Sciatic nerve (tissue), 2 donors: ENCODE measurements at places on chromosomes 16 and 17.

- peak; percentile 75 for DNase-seq
Measured at GRCh38 chr16:8173111-8173644, 417.1 kb downstream of the TMEM114 start.

DNA sequence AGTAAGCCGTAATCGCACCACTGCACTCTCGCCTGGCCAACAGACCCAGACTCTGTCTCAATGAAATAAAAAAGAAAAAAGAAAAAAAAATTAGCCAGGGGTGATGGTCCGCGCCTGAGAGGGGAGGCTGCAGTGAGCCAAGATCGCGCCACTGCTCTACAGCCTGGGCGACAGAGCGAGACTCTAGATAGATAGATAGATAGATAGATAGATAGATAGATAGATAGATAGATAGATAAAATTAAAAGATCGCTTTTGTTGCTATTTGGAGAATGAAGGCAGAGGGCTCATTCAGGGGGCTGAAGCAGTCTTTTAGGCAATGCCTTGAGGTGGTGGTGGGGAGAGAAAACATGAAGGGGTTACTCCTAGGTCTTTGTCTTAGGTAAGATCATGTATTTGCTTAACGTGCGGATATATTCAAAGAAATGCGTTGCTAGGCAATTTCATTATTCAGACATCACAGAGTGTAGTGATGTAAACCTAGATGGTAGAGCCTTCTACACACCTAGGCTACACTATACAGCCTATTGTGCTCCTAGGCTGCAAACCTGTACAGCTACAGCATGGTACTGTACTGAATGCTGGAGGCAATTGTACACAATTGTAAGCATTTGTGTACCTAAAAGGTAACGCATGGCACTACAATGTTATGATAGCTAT lies 4.3 kb upstream of the HES7 start:
- no peak for DNase-seq

- DNase-seq = no peak
Measured at GRCh38 chr17:32664936-32665583, 178.3 kb downstream of the CDK5R1 start.

DNA sequence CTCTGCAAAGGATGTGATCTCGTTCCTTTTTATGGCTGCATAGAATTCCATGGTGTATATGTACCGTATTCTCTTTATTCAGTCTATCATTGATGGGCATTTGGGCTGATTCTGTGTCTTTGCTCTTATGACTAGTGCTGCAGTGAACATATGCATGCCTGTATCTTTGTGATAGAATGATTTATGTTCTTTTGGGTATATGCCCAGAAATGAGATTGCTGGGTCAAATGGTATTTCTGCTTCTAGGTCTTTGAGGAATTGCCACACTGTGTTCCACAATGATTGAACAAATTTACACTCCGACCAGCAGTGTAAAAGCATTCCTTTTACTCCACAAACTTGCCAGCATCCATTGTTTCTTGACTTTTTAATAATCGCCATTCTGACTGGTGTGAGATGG lies 60.2 kb upstream of the ADORA2B start:
- DNase-seq = no peak

GRCh38 chr16:65950211-65950610 lies 416.3 kb upstream of the CDH5 start:
- no peak for DNase-seq

GRCh38 chr17:27793168-27793905 lies 7.0 kb downstream of the NOS2 start:
- no peak for DNase-seq

DNA sequence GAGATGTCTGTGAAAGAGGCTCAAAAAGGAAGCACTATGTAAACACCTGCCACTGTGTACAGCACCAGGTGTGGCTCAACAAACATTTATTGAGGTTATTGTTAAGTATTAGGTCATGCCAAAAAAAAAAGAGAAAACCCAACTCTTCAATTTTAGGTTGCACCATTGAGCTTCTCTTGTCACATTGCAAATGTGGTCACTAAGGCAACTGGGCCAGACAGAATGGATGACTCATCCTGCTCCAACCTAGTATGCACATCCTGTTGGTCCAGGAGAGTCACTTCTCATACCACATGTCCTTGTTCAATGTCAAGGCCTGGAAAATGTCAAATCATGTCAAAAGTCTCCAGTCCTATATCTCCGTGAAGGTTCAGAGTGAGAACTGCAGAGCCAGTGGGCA lies 25.0 kb downstream of the HOXB1 start:
- no peak for DNase-seq

DNA sequence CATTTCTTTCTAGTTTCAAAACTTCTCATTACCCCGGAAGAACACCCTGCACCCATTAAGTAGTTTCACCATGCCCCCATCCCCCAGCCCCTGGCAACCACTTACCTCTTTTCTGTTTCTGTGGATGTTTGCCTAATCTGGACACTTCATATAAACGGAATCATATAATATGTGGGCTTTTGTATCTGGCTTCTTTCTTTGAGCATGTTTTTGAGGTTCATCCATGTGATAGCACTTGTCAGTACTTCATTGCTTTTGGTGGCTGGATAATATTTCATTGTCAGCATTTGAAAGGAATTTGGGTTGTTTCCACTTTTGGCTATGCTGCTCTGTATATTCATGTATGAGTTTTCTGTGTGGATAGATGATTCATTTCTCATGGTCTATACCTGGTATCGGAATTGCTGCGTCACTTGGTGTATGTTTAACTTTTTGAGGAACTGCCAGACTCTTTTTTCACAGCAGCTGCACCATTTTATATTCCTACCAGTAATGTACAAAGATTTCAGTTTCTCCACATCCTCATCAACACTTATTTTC lies 30.0 kb upstream of the SLC5A10 start:
- no peak for DNase-seq

DNA sequence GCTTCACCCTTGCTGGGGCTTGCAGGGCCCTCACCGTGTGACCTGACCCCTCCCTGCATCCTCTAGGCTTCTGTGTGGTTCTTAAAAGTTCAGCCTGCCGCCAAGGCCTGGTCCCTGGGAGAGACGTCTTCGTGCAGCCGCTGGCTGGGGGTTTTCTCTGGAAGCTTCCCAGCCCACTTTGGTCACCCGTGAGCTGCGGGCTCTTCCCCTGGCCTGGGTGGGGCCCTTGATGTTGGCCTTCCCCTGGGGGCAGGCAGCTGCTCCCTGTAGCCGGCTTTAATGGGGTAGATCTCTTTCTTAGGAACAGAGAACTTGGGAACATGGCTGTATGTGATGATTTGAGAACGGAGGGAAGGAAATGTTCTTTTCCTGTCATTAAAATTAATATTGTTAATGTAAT lies 32.7 kb downstream of the ZNF750 start:
- no peak for DNase-seq

DNA sequence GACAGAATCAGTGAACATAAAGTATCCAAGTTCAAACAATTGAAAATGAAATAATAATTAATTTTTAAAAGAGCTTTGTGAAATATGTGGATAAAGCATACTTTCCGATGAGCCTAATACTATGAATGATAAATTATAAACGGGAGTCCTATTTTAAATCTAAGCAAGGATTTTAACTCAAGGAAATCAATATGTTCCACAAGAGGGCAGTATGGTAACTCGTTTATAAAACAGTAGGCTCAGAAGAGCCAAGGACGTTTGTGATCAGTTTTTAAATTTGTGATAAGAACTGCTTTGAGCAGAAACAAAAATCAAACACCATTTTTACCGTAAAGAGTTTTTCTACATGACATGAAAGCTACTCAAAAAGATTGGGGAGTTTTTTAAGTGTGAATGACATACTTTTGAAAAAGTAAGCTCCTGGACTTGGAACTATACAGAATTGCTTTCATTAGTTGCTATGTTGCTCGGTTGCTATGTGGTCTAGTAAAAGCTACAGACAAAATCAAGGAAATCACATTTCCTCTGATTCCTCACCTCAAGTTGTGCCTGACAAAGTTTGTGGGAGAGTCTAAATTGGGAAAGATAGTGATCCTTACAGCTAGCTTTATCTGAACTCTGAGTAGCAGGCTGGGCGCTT lies 11.8 kb upstream of the TEKT1 start:
- DNase-seq = no peak

- DNase-seq = no peak
Measured at GRCh38 chr17:29714146-29714545, 91.4 kb upstream of the CORO6 start.
